ENCODE measurements at places on chromosomes 6 and 20. TPM values are rescaled to one million over a fixed set of nuclear protein-coding genes. Genes with fewer than 3 reads are reported as not detected.

- DNase-seq: no peak
These were observed 54.6 kb upstream of the POLR1H start for GRCh38 chr6:30006170-30007131.

Gene FRK
- 0.02 TPM for total RNA-seq

GRCh38 chr6:111692327-111693164 is 86.9 kb upstream of the TRAF3IP2 start:
- DNase-seq: no peak

- no peak for DNase-seq
These were observed 117.5 kb downstream of the PRIM2 start for GRCh38 chr6:57434944-57435343.

GRCh38 chr20:36285746-36286447 is 20.2 kb upstream of the DLGAP4 start:
- no peak for DNase-seq

GRCh38 chr6:159902620-159903019 is 11.8 kb downstream of the MAS1 start:
- DNase-seq: no peak

GRCh38 chr6:153207006-153207405 is 75.9 kb upstream of the RGS17 start:
- no peak for DNase-seq

DNA sequence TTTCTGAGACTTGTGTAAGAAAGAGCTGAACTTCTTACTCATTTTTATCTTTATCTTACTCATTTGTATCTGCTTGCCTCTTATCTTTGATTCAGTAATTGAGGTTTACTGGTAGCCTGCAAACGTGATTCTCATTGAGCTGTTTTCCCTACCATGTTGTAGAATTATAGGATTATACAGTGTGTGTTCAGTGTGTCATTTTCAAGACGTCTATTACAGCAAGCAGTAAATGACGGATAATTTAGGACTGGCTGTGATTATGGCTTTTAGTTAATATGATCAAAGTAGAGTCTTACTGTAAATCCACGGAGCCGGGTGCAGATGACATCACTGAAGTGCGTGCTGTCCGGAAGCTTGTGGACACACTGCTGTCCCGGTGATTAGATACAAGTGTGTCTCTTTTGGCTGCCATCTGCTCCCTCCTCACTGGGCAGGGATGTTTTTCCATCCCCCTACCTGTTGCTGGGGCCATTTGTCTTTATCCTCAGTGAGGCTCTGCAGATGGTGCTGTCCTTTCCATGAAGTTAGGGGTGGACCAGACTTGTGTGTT is 6.0 kb downstream of the NELFCD start:
- DNase-seq: no peak

Gene RSPO4
- 0.40 TPM for total RNA-seq

DNA sequence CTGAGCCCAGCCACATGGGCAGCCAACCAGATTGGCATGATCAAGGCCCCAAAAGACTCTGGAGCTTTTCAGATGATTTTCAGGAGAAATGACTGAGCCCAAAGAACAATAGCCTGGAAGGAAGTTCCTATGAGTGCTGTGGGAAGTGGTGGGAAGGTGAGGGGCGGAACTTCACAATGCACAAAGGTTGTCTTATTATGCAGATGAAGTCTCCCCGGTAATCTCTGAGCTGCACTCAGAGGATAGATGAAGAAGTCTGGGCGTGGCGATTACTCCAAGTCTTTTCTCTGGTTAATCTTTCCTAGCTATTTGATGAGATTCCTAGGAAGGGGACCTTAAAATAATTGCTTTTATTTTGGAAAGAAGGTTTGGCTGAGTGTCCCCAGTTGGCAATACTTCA is 36.9 kb downstream of the LBP start:
- DNase-seq: no peak

DNA sequence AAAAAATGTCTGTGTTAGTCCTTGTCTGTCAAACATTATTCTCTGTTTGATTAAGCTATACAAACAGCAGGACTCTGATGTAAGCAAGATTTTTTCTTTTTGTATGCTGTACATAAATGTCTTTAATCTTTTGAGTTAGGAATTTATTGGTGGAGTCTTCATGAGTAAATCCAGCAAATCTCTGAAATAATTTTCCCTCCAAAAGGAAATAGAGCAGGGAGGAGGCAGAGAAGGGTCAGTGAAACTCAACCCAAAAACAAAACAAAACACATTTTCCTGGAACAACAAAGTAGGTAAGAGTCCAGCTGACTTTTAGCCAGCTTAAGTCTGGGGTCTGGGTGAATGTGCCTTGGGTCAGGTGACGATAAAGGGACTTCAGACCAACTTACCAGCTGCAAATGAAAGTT is 113.7 kb downstream of the FOXA2 start:
- no peak for DNase-seq

GRCh38 chr6:148370176-148370575 is 27.5 kb downstream of the SASH1 start:
- no peak for DNase-seq

Gene DUSP15
- total RNA-seq: not detected

Gene TAAR2
- total RNA-seq: not detected

Gene PRRC2A
- 203 TPM for total RNA-seq

- no peak for DNase-seq
These were observed 85.8 kb downstream of the CD164 start for GRCh38 chr6:109296452-109296851.

DNA sequence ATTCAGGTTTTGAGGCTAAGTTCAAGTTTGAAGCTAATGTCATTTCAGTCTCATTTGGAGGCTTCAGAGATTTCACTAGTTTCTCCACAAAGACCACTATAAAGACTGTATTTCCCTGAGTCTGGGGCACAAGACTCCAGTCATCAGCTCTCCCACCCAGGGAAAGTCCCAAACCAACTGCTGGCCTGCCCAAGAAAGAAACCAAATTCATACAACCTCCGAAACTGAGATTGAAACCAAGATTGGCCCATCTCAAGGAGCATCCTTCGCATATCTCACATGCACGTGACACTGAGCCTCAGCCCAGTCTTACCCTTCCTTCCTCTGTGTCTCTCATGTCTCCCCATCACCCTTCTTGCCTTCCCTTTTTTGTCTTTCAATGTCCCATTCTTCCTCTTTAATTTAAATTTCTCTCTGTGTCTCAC is 3.5 kb upstream of the LTA start:
- DNase-seq: no peak

DNA sequence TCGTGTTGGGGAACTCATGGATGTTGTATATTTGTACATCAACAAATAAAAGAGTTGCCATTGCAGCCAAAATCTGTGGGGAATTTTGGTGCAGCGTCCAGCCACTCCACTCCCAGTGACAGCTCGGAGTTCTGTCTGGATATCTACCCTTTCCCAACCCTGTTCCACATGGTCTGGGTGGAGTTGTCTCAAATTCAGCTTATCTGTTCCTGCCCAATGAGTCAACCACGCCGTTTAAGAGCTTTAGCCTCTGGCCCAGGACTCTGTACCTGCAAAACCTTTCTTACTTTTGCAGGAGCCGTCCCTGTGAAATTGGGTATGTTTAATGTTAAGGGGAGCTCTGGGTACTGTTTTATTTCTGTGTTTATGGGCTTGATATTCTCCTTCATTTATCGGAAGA is 33.9 kb upstream of the OVOL2 start:
- no peak for DNase-seq

DNA sequence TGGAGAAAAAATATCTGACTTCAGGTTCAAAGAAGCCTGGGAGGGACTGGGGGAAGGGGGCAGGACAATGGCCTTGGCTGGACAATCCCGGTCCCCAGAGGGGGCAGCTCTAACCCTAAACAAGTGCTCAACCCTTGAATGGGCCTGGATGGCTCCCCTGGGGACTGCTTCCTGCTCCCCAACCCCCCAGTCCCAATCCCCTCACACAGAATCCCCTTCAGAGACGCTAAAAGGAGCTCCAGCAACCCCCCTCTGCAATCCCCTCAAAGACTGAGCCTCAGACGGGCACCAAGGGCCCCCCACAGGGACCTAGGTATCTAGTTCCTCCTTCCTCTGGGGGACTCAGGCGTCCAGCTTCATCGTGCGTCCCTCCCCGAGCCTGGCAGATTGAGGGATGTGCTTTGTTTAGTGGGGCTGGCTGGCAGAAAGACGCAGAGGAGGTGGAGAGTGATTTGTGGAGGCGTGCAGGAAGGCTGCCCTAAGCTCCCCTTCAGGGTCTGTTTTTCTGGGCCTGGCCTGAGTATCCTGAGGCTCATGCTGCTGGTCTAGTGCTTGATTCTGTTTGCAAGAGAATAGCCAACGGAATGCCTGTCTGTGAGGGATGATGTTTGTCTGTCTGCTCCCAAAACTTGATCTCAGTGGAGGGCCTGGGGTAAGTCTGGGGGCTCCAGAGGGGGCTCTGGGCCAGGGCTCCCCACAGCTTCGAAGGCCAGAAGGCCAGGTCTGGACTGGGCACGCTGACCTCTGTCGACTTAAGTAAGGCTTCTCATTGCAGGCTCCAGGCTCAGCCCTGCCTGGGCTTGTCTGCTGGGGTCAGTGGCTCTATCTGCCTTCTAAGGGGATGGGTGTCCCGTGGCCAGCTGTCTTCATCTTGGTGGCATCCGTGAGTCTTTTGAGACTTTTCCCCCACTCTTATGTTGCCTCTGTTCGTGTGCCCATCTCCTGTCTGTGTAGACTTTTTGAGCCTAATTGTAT is 1.7 kb upstream of the POU5F1 start:
- no peak for DNase-seq

- DNase-seq: no peak
These were observed 59.4 kb downstream of the UBE2V1 start for GRCh38 chr20:50053362-50054230.

DNA sequence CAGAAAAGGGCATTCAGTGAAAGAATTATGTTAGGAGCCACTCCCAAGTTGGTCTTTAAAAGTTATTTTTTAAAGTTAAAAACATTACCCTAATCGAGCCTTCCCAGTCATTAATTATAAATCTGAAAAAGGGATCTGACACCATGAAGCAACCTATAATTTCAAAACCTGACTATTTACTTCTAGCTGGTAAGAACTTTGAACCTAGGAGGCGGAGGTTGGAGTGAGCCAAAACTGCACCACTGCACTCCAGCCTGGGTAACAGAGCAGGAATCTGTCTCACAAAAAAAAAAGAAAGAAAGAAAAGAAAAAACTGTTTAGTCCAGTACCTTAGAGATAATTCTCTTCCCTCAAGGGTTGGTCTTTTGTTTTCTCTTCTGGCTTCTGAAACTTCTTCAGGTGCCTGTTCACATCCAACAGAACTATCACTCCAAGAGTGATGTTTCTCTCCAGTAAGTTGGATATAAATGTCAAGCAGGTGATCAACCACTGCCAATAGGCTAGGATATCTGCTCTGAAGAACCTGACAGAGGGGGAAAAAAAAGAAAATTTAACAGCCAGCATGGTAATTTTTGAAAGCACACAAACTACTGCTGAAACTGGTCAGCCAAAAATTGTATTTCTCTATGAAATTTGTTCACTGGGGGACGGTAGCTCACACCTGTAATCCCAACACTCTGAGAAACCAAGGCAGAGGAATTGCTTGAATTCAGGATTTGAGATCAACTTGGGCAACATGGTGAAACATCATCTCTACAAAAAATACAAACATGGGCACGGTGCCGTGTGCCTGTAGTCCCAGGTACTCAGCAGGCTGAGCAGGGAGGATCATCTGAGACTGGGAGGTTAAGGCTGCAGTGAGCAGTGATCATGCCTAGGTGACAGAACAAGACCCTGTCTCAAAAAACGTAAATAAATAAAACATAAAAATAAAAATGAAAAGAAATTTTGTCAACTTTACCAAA is 38.2 kb downstream of the MDN1 start:
- DNase-seq: no peak

DNA sequence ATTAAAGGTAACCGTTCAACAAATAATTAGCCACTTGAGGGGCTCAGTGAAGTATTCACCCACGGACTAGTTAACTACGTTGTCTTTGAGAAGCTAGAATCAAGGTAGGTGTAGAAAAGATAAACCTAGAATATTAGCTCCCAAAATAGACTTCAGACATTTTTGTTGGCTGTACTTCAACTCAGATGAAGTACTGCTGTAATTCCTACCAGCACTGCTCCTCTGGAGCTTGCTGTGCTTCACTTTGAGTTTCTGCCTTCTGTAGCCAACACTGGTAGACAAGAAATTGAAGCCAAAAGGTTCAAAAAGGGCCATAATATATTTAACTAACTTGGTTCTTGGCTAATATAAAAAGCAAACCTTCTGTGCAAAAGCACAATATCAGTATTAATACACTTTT is 18.8 kb upstream of the SDHAF4 start:
- DNase-seq: no peak

- no peak for DNase-seq
These were observed 31.8 kb upstream of the RALGAPA2 start for GRCh38 chr20:20744170-20744725.

GRCh38 chr20:870758-871157 is 37.2 kb downstream of the FAM110A start:
- no peak for DNase-seq

Gene SLC44A4
- not detected for total RNA-seq

GRCh38 chr6:108164815-108165706 is 761 bp upstream of the NR2E1 start:
- DNase-seq: no peak

Gene ADGRF5
- total RNA-seq: not detected

Gene TINAG
- not detected for total RNA-seq
